Aorta (tissue), 5 donors: ENCODE measurements at places on chromosomes 2 and 18.

DNA sequence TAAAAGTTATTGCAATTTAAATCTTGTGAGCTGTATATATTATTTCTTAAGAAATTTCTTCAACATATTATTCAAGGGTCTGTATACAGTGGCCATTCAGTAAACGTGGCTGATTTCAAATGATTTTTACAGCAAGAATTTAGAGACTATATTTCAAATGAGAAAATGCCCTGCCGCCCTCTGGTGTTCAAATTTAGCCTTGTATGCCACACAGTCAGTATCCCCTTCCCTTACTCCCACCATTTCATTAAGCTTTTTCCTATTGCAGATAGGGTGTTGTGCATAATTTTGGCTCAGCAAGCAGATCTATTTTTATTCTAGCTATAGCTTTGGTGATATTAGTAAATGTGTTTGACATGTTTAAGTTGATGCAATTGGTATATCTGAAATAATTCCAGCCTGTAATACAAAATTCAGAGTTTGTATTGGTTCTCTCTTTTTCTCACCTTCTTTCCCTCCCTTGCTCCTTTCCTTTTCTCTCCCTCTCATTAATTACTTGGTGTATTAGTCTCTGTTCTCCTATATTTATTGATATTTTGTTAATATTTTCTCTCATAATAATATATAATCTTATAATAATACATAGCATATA lies 22.8 kb upstream of the SCN7A start:
- no peak for DNase-seq

- no peak for DNase-seq
Measured at GRCh38 chr2:197707316-197708213, 2.4 kb downstream of the MARS2 start.

- no peak for DNase-seq
Measured at GRCh38 chr2:133642791-133643191, 74.5 kb upstream of the NCKAP5 start.

GRCh38 chr2:11155381-11156035 lies at the start of gene SLC66A3:
TSS of gene SLC66A3 (plus strand) at chr2:11155467. CDS start at chr2:11155547, 80 bp downstream.
- DNase-seq: no peak

GRCh38 chr2:106941372-106941993 lies 55.5 kb upstream of the ST6GAL2 start:
- DNase-seq: no peak

DNA sequence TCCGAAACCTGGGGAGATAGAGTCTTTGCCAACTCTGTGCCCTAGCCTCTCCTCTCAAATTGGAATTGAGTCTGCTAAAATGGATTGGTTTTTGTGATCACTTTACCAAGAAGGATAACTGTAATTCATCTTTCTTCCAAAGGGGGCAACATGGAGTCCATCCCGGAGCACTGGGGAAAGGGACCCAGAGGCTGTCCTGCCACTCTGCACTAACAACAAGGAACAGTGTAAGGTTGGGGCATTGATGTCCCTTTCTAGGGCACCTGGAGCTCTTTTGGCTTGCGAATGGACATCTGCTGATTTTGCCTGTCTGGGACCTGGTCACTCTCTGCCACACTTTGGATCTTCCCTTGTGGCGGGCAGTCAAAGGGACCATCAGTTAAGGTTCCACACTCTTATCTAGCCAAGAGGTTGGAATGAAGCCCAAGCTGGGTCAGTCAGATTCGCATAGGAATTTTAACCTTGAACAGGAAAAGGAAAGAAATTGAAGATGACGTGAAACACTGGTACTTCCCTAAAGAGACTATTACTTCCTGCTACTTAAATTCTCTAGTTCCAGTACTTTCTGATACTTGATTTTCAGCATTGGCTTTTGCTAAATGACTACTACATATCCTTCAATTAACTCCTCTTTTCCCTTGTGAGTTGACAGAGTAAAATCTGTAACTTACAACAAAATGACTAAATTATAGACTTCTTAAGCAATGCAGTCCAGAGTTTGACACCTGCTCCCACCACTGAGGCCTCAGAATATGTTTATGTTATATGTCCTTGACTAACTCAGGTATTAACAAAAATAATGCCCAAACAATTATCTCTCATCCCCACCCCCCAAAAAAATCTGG lies 64.7 kb upstream of the KLF7 start:
- DNase-seq: no peak

- no peak for DNase-seq
Measured at GRCh38 chr18:49731860-49732311, 81.4 kb downstream of the ACAA2 start.

- DNase-seq: no peak
Measured at GRCh38 chr18:37607281-37607680, 41.7 kb upstream of the CELF4 start.

DNA sequence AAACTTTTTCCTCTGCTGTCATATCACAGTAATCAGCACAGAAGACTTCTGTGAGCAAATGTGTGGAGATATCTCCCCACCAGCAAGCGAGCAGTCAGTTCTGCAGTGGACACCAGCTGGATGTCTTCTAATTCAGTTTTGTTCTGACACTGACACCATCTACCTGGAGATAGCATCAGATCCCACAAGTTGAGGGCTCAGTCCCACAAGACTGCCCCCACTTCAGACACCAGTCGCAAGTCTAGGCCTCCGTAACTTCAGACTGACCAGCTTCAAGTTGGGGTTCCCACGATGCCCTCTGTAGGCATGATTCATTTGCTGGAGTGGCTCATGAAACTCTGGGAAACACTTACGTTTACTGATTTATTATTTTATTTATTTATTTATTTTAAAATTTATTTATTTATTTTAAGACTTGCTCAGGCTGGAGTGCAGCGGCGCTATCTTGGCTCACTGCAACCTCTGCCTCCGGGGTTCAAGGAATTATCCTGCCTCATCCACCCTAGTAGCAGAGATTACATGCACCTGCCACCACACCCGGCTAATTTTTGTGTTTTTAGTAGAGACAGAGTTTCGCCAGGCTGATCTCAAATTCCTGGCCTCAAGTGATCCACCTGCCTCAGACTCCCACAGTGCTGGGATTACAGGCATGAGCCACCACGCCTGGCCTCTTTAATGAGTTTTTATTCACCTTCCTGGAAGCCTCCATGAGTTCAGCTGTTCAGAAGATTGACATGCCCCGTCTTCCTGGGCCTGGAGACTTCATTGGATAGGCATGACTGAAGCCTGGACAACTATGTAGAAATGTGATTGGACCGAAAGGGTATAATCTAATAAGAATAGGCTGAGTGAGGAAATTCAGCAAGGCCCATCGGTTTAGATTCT lies 55.7 kb downstream of the PAPOLG start:
- DNase-seq: peak; percentile 21

DNA sequence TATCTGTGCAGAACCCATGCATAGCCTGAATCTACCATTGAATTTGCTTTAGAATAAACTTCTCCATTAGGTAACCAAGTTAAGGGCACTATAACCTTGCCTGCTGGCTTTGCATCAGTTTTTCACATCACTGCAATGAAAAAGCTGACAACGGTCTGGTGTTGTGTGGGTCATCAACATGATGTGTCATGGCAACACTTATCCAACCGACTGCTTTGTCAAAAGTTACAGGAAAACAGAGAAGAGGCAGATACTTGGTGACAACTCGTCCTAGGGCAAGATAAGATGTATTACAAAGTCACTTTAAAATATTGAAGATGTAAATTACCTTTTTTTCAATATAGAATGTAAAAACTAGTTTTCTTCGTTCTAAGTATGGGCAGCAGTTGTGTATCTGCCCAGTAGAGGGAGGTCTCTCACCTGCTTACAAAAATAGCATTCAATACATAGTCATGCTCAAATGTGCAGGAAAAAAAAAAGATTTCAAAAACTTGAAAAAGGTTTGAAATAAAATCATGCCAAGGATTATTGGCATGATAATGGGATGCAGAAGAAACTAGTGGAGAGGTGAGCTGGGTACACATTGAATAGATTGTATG lies 96.3 kb downstream of the EVA1A start:
- no peak for DNase-seq

DNA sequence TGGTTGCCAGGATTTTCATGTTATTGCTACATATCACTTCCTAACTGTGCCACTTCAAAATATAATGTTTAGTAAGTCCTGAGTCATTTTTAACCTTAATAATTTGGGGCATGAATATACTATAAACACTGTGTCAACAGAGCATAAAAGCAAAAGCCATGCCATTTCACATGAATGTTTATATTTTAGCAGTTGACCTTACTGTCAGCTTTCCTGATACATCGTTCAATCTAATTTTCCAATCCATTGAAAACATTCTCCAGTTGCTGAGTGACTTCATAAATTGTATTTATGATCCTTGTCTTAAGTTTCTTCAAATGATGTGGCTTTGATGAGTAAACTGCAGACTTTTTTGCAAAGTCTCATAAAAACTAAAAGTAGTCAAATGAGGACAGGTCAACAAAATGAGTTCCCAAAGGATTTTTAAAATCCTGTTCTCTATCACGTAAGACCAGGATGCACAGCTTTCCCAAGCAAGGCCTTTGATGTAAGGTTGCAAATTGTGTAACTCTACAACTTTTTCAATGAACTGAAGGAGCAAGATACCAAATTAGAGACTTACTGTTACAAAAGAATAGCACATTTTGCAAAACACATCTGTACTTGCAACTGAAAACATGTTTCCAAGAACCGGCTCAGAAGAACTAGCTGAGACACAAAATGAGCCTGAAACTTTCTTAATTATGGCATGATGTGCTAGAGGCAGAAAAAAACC lies 117.7 kb downstream of the SATB2 start:
- DNase-seq: no peak

DNA sequence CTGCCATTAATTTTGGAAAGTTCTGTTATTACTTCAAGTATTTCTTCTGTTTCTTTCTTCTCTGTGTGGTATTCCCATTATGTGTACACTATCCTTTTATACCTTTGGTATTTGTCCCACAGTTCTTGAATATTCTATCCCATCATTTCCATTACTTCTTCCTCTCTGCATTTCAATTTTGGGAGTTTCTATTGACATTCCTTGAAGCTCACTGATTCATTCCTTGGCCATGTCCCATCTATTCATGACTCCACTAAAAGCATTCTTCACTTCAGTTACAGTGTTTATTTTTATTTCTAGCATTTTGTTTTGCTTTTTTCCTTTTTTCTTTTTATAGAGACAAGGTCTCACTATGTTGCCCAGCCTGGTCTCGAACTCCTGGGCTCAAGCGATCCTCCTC lies 30.3 kb downstream of the PROC start:
- DNase-seq: no peak

GRCh38 chr2:157644776-157645175 lies 16.1 kb upstream of the ACVR1C start:
- no peak for DNase-seq
